ENCODE measurements at places on chromosomes 11 and 22.

- no peak for DNase-seq
Observed at GRCh38 chr11:30488304-30488998, 97.7 kb downstream of the MPPED2 start.

DNA sequence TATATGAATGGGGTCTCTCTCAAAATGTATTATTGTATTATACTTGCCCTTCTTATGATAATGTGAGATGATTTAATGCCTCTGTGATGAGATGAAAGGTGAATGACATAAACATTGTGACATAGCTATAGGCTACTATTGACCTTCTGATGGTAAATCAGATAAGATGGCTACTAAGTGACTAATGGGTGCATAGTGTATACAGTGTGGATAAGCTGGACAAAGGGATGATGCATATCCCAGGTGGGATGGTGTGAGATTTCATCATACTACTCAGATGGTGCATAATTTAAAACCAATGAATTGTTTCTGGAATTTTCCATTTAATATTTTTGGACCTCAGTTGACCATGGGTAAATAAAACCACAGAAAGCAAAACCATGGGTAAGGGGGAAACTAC is 243.5 kb downstream of the SBF2 start:
- no peak for DNase-seq

GRCh38 chr22:48574776-48575617 is 1252.7 kb downstream of the BRD1 start:
- DNase-seq: no peak

GRCh38 chr11:117287668-117288067 is 3.5 kb upstream of the BACE1-AS start:
- no peak for DNase-seq

- no peak for DNase-seq
Observed at GRCh38 chr11:121358760-121359159, 66.2 kb downstream of the SC5D start.

DNA sequence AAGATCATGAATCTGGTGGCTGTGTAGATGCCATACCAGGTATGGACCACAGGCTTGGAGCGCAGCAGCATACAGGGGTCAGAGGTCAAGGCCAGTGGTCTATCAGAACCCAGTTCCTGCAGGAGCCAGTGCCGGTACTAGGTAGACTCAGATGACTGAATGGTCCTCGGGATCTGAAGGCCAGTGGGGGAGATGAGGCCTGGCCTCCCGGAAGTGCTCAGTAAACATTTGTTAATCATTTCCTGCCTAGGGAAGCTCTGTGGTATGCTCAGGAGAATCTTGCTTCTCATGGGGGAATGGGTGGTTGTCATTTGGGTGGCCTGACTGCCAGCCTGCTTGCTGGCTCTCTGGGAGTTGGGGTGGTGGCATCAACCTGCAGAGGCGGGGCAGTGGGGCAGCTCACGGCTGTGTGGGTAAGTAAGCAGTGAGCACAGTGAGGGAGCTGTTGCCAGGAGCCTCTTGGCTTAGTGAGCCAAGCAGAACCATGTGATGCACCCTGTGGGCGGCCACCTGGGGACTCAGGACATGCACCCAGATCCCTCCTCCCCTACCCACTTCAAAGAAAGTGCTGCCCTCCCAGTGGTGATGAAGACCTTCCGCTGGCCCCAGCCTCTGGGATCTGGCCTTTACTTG is 33.0 kb downstream of the PTPRJ start:
- DNase-seq: peak; percentile 71
